Activated T-helper 17 cell treated with anti-CD3 and anti-CD28 coated beads, Interleukin-2, amount 50 U/mL, for 72 hours (primary cell): ENCODE measurements at places on chromosomes 6 and 20. TPM values are rescaled to one million over a fixed set of nuclear protein-coding genes. Genes with fewer than 3 reads are reported as not detected.

Gene PMEPA1
- 1.6 TPM for total RNA-seq

Gene DNAAF9
- 3.0 TPM for total RNA-seq

Gene SS18L1
- total RNA-seq = 17.9 TPM

Gene RTN4IP1
- total RNA-seq = 9.5 TPM

Gene TMEM217
- total RNA-seq = 3.5 TPM

Gene TRIM15
- total RNA-seq = not detected

Gene SCRT2
- not detected for total RNA-seq

Gene DLK2
- 2.8 TPM for total RNA-seq

Gene LTV1
- 16.6 TPM for total RNA-seq

Gene ULBP1
- 0.35 TPM for total RNA-seq

Gene LAMP5
- total RNA-seq = not detected

Gene BLTP3A
- 8.7 TPM for total RNA-seq

DNA sequence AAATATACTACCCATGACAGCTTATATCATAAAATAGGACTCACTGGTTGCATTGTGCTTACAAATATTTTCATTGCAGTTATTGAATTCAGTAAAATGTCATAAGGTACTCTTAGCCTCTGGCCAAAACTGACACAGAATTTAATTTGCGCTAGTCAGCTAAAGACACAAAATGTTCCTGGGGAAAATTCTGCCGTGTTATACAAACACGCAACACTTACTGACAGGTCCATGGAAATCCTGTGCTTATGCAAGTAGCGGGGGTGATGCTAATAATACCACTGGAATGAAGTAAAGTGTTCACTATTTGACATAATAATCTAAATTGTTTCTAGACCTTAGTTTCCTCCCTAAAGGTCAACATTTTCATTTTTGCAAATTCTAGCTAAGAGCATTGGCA lies 354.4 kb upstream of the RSPO3 start:
- ATAC-seq = no peak

- ATAC-seq = no peak
Observed at GRCh38 chr6:148329596-148330381, 12.8 kb upstream of the SASH1 start.

DNA sequence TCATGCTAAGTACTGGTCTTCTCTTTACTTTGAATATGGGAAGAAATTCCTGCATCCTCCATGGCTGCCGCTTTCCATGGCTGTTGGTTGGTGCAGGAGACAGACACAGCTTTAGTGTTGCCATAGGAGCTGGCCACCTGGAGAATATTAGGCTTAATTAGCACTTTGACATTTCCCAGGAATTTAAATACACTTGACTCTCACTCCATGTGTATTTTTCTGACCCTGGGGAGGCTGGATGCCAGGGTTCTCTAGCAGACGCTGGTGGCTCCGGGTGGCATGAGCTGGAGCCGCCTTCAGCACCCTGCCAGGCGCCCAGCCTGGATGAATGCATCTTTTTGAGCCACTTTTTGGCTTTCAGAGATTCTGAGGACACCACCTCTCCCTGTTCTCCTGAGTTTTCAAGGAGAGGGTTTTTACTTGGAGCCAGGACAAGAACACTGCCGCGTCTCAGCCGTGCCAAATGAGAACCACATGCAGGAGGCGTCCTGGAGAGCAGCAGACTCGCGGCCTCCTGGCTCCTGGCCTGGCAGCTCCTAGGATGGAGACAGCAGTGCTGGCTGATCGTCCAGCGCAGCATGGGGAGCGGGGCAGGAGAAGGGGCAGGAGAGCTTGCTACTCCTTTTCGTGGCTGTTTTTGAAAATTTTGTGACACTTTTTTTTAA lies 258.8 kb downstream of the SMOC2 start:
- no peak for ATAC-seq

DNA sequence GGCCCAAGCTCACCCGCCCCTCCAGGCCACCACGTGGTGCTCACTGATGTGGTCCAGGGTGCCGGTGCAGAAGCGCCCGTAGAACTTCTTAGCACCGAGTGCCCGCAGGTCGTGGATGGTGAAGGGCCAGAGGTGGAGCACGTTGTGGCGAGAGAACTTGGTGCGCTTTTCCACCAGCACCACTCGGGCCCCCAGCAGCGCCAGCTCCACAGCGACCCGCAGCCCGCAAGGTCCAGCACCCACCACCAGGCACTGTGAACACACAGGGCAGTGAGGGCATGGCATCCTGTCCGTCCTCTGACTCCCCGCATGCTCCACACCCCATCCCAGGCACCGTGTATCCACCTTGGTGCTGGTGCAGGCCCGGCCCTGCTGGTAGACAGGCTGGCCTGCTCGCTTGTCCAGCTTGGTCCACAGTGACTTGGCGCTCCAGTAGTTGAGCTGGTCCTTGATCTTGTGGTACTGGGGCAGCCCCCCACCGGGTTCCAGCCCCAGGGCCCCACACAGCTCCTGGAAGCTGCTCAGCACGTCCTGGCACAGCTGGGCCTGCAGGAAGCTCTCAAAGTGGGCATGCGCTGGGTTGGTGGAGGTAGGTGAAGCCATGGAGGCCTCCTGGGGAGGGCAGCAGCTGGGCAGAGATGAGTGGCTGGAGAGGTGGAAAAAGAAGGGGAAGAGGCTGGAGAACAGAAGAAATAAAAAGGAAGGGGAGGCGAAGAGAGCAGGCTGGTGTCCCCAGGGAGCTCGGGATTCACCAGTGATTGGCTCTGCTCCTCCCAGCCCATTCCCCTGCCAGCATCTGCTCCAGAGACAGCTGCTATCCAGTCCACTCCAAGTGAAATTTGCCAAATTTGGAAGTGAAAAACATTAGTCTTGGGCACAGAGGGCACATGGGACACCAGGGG lies 1.7 kb downstream of the MICAL1 start:
- no peak for ATAC-seq

DNA sequence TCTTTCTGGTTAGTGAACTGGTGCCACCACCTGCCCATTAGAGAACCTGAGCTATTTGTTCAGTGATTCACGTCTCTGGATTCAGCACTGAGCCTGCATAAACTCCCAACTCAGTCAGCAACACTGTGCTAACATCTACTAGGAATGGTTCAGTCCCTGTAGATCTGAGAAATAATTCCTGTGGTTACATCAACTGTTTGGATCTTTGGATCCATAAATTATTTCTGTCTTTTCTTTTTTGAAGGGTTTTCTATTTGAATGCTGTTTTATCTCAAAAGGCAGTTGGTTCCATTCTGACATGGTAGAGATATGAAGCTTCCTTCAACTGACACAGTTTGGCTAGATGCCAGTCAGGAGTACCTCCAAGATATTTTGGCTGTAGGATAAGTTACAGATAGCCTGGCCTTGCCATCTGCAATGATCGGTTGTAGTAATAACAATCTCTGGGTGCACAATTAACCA lies 125.9 kb downstream of the TRMT11 start:
- no peak for ATAC-seq

GRCh38 chr6:52423971-52424381 lies 3.8 kb downstream of the EFHC1 start:
- ATAC-seq = no peak

- ATAC-seq = peak; percentile 65
Observed at GRCh38 chr6:109304284-109305015, 77.8 kb downstream of the CD164 start.

GRCh38 chr6:29769336-29769735 lies 46.1 kb downstream of the HLA-F start:
- ATAC-seq = no peak

DNA sequence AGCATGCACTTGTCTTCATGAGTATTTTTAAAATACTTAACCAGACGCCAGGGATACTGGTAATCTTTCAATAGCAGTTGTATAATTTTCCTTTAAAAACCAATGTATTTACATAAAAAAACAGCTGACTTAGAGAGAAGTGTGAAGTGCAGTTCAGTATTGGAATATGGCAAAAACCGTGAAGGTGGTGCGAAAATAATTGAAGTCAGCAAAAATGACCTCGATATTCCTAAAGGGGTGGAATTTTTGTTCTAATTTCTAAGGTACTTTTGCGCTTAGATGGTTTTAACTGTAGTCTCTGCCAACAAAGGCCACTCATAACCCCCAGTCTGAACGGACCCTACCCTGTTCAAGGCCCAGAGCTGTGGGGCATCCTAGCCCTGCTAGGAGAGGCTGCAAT lies 25.3 kb downstream of the GNAS-AS1 start:
- ATAC-seq = no peak

DNA sequence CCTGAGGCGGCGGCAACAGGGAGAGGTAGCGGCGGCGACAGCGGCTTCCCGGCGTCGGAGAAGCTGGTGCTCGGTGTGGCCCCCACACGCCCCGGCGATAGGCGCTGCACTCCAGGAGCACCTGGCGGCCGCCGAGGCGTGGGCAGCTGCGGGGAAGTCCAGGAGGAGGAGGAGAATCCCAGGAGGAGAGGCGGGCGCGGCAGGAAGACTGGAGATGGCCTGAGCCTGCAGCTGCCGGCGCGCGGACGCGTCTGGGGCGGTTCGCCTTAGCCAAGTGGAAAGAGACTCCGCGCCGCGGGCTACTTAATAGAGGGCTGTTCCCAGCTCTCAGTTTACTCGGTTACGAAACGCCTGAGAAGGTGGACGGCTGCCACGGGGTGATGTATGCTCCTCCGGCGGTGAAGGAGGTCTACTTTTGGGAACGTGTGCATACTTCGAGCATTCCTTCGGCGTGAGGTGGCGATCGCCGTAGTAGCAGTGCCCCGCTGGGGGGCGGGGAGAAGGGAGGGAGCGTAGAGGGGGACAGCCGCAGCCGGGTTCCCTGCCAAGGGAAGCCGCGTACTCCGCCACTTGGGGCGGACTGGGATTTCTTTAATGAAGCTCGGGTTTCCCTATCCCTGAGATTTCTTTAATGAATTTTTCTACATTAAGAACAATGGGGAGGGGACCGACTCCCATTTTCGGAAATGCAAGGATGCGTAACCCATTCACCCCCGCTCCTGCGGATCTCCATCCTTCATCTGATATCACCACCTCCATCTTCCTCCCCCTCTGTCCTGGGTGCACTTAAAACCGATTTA lies at the start of gene COL12A1:
TSS of gene COL12A1 (minus strand) at position 278 of the 800 bp plus-strand sequence. CDS start 3,261 bp downstream, outside the sequence.
- no peak for ATAC-seq

GRCh38 chr20:45993197-45993951 lies 15.3 kb upstream of the MMP9 start:
- ATAC-seq = peak; percentile 78

GRCh38 chr6:78614961-78615360 lies 252.4 kb upstream of the IRAK1BP1 start:
- ATAC-seq = no peak

GRCh38 chr6:28531479-28532128 lies 5.9 kb downstream of the GPX5 start:
- no peak for ATAC-seq

- ATAC-seq = no peak
Observed at GRCh38 chr6:134420614-134421181, 102.8 kb upstream of the SGK1 start.

GRCh38 chr6:13378669-13379590 lies 50.6 kb upstream of the TBC1D7 start:
- no peak for ATAC-seq

GRCh38 chr6:150413781-150414281 lies 45.0 kb downstream of the IYD start:
- ATAC-seq = no peak

DNA sequence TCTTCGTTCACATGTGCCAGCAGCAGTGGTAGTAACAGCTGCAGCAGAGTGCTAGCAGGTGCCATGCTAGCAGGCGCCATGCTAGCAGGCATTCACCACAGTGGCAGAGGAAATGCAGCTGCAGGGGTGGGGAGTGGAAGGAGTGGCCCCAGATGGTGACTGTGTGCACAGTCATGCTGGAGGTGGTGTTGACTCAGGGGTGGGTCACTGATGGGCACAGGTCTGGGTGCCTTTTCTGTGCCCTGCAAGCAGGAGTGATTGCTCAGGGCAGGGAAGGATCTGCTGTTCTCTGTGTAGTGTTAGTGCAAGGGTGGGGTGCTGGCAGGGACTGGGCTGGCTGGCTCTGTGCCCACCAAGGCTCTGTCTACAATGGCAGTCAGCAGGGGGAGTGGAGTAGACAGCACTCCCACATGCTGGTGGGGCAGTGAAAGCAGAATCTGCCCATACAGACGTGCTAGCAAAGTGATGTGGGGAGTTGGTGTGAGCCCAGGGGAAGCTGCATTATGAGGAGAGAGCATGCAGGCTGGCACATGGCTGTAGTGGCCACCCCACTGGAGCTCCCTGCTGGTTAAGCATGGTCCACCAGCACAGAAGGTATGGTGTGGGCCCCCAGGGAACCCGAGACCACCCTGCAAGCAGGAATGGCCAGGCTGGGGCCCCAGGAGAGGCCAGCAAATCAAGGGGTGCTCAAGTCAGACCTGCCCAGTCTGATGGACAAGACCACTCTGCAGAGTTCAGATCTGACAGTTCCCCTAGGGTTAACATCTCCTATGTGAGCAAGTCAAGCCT lies 11.4 kb upstream of the TSPYL4 start:
- ATAC-seq = peak; percentile 81

DNA sequence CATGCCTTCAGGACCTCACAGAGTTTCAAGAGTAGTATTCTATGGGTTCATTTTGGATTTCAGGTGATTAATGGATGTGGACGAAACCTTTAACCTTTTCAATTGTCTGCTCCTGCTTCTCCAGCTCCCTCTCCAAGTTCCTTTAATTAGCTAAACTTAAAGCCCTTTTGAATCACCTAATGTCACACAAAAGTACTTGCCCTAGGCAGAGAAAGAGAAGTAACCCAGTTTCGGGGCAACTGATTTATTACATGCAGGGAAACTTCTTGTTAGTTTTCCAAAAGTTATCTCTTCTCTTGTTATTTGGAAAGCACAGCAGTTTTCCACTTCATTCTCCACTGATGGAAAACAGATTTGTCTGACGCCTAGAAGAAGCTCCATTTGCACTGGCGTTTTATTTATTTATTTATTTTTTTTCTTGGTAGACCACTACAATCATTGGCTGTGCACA lies 407.7 kb upstream of the JARID2 start:
- ATAC-seq = no peak

GRCh38 chr6:80921861-80922460 lies 815.5 kb downstream of the BCKDHB start:
- ATAC-seq = no peak

DNA sequence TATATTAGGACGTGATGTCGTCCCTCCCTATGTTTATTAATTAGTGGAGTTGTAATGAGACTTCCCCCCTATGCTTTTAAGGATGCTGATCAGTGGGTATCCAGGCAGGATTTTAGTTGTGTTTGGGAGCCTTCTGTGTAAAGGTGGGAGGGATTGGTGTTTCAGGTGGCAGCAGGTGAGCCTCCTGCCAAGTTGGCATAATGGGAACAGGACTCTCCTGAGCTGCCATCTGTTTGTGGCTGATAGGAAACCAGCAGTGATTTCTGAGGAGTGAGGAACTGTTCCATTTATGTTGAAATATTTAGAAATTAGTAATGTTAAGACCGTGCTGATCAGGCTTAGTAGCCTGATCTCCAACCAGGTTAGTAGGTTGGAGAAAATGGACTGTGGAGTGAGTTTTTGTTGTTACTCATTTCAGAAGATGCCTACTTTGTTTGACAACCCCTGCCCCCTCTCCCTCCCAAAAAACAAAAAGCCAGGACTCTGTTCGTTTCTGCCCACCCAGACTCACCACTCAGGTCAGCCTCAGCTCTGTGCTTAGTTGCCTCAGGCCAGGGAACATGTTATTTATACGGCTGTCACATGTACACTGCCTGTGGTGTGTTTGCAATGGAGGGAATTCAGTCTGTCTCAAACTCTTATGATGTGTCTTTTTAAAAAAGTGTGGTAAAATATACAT lies 55.4 kb upstream of the TULP4 start:
- no peak for ATAC-seq
